ENCODE measurements at places on chromosomes 2 and 18.

- no peak for DNase-seq
Measured at GRCh38 chr2:177885828-177886466, 186.6 kb downstream of the PDE11A start.

GRCh38 chr18:55432307-55433040, 155.5 kb downstream of the TCF4 start:
- DNase-seq, result no peak

- no peak for DNase-seq
Measured at GRCh38 chr2:223460774-223461211, 141.4 kb downstream of the SCG2 start.

DNA sequence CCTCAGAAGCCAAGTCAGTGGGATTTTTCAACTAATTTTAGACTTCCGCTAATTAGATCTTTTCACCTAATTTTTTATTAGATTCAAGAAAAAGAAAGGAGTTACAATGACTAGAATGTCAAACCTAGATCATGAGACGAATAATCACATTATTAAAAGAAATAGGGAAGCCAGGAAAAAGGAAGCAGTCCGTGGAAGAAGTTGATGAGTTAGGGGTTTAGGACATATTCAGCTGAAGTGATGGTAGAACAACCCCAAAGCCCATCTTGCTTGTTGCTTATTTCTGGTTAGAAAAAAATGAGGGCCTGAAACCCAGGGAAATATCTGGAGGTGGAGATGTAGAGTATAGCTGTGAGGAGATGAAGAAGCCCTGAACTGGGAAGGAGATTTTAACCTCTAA, 8.0 kb downstream of the KLF7 start:
- no peak for DNase-seq

DNA sequence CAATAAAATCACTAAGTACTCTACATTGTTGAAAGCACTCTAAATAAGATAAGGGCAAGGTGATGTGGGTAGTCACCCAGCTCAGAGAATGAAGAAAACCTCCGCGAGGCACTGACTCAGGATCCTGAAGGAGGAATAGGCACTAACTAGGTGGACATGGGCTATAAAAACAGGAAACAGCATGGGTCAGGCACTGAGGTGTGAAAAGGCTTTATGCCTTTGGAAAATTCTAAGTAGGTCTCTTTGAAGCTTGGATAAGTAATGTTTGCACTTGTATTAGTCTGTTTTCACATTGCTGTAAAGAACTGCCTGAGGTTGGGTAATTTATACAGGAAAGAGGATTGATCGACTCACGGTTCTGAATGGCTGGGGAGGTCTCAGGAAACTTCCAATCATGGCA, 161.6 kb downstream of the EPHA4 start:
- no peak for DNase-seq

DNA sequence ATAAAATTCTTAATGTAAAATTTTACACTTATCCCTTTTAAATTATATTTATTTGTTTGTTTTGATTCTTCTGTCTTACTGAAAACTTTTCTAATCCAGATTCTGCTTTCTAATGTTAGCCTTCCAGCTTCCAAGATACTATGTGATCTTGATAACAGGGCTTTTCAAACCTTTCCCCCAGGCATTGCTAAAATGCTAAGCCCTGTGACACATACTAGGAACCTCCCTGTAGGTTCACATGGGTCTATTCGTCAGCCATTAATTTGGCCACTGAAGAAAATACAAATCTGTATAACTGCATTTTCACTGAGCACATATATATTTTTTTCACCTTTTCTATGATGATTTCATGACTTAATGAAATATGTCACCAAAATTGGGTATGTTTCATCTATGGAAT, 92.8 kb upstream of the MAP4K3 start:
- DNase-seq, result no peak

DNA sequence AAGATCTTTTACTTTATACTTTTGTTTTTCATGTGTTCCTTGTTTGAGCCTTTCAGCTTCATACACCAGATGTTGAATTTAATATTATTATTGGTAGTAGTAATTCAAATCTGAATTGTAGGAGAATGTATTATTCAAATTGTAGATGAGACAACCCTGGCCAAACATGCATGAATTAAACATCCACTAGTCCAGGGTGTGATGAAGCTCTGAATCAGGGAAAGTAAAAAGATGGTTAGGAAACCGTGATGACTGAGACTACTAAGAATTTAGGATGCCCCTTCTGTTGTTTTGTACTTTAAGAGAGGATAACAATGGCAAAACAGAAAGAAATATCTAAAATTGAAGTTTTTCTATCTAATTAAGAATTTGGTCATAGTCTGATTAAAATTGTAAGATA, 227.8 kb upstream of the CDH2 start:
- DNase-seq, result no peak

DNA sequence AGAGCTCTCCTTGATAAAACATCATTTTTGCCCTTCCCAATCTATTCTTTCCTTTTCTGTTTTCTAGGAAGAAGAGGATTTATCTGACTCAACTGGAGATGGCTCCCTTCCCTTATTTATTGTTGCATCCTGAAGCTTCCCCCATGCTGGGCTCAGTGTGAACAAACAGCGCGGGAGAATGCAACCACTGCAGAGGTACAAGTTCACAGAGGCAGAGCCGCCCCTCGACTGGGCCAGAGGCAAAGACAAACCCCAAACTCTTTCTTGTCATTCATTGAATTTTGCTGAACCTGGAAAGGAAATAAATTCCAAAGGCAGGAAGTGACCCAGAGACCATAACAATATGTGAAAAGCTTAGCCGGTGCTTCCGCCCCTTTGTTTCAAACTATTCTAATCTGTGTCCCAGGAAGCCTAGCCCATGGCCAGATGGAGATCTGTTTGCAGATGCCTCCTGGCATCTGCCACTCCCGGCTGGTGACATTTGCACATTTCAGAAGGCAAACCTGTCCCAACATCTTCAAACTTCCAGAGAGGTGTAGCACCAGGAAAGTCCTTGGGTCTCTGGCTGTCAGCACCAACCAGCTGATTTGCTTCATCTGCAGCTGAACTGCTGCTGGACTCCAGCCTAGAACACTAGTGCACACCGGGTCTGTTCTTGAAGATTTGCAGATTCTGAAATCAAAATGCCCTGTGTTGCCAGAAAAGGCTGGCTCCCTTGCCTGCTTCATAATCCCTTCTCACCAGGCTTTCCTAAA, 79.4 kb upstream of the MAP4K3 start:
- DNase-seq, result no peak

- no peak for DNase-seq
Measured at GRCh38 chr2:41997561-41997960, 50.3 kb upstream of the PKDCC start.

DNA sequence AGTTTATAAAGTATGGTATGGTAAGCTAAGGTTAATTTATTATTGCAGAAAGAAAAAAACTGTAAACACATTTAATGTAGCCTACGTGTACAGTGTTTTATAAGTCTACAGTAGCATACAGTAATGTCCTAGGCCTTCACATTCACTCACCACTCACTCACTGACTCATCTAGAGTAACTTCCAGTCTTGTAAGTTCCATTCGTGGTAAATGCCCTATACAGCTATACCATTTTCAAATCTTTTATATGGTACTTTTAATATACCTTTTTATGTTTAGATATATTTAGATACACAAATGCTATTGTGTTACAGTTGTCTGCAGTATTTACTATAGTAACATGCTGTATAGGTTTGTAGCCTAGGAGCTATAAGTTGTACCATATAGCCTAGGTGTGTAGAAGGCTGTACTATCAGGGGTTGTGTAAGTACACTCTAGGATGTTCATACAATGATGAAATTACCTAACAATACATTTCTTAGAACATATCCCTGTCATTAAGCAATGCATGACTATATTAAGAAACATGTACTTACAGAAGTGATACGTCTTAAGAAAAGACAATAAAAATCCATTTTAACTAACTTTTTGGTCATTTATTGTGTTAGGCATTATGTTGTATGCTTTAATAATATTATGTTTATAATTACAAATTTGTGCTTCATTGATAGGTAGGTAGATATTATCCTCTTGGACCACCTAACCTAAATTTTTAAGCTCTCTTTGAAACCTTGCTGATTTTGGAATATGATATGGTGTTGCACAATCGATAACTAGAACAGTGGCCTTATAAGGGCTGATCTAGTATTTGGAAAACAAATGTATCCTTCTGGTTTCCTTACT, 51.9 kb downstream of the VRK2 start:
- no peak for DNase-seq

DNA sequence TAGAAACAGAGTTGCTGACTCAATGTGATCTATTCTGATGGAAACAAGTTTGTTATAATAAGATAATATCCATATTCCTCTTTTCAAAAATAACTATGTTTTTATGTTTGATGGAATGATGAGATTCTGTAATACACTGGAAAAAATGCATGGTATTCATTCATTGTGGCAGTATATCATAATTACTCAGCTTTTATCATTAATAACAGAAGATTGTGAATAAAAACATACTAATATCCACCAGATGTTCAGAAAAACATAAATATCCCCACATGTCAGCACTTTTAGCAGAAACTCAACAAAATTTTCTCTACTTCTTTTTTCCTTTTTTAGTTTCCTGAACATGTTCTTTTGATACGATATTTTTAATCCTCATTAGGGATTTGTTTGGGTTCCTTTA, 130.9 kb upstream of the CAVIN2 start:
- DNase-seq, result no peak

DNA sequence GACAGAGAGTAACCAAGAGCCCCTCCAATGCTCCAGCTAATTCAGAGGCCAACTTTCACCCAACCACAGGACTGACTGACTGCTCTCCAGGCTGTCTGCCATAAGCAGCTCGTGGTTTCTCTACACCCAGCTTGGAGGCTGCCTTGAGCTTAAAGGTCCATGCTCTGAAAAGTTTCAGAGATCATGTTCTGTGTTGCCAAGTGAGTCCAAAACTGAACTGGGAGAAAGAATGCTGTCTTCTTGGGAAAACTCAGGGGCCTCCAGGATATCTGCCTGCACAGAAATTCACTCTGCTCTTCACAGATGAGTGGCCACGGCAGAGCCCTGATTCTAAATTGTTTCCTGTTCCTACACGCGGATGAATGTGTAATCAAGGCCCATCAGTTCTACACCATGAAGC, 51.1 kb downstream of the LPIN2 start:
- peak; percentile 47 for DNase-seq

- no peak for DNase-seq
Measured at GRCh38 chr2:133459590-133459989, 108.7 kb downstream of the NCKAP5 start.

DNA sequence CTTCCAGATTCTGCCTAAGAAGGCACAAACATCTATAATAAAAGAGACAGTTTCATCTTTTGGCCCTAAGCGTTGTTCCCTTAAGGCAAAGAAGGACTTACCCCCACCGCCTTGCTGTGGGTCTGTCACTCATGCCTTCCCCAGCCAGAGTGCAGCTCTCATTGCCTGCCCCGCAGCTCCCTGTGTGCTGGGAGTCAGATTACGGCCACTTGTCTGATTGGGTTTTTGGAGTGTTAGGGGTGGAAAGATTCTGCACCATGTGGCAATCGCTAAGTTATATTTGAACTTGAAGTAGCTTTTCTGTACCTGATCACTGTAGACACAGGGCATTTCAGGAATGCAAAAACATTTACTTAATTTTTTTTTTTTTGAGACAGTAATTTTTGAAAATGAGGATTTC, at the start of gene AQP4:
Gene AQP4, minus strand, starts transcription at position 151 of the 400 bp plus-strand sequence. Its CDS starts 18 bp downstream, at position 133.
- DNase-seq, result no peak

GRCh38 chr2:156110890-156111289, 221.6 kb downstream of the NR4A2 start:
- DNase-seq, result peak; percentile 6

- DNase-seq, result no peak
Measured at GRCh38 chr2:69253611-69254301, 133.3 kb downstream of the GFPT1 start.

GRCh38 chr2:145652036-145652435, 1132.1 kb upstream of the ZEB2 start:
- no peak for DNase-seq

DNA sequence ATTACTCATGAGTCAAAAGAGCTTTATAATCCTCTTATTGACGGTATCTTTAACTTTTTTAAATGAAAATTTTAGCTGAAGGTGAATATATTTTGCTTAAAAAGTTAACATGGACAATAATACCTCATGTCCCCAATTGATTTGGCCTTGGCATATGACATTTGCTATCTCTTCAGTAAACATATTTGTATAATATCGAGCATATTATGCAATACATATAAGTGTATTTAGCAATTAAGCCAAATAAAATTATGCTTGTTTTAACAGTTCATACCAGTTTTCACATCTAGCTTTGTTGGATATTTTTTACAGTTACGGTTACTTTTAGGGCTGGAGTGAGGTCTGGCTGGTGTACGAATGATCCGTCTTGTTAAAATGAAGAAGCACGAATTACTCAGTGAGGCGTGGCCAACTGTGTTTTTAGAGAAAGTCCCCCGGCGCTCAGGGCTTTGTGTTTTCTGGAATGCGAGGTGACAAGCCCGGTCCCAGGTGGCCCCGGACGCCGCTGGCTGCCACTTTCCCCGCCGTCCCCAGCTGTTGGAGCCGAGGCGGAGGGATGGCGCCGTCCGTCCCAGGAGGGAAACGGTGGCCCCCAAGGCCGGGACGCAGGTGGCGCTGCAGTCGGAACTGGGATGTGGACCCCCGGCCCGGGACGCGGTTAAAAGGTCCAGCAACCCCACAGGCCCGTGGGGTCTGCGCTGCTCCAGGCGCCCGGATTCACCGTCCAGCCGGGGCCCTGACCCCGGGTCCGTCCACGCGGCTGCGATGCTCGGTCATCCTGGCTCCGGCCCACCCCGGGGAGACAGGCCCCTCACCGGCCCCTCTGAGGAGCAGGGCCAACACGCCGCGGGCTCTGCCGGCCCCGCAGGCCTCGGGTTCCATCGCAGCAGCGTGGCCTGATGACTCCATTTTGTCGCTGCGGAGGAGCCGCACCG, 41.3 kb downstream of the TMEM18 start:
- no peak for DNase-seq

GRCh38 chr2:112841295-112842044, 4.9 kb upstream of the IL1B start:
- DNase-seq, result no peak

DNA sequence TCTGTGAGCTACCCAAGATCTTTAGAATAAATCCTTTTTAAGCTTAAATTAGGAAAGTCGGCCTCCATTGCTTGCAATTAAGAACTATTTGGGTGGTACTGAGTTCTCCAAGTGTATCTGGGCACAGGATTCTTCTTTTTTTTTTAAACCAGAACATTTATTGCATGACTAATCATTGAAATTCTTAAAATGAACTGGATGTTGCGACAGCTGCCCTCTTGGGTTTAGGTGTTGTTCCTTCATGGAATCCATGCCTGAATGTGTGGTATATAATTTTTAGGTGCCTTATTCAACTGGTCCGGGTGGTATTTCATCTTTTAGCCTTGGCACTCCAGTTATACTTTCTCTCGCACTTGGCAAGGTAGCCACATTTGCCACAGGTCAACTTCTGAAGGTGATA, 14.5 kb upstream of the KCNK3 start:
- no peak for DNase-seq

GRCh38 chr2:26712486-26713465, 20.3 kb downstream of the KCNK3 start:
- no peak for DNase-seq
